ENCODE measurements at places on chromosomes 12 and 14. TPM values are rescaled to one million over a fixed set of nuclear protein-coding genes. Genes with fewer than 3 reads are reported as not detected.

Gene GLIPR1
- total RNA-seq: 71.9 TPM

Gene SCAF11
- total RNA-seq: 62.7 TPM

Gene IGF1
- total RNA-seq: not detected

Gene SMCO2
- not detected for total RNA-seq

Gene C12orf54
- total RNA-seq: not detected

- no peak for DNase-seq
These were observed 3.9 kb upstream of the VSIG10 start for GRCh38 chr12:118107694-118108093.

DNA sequence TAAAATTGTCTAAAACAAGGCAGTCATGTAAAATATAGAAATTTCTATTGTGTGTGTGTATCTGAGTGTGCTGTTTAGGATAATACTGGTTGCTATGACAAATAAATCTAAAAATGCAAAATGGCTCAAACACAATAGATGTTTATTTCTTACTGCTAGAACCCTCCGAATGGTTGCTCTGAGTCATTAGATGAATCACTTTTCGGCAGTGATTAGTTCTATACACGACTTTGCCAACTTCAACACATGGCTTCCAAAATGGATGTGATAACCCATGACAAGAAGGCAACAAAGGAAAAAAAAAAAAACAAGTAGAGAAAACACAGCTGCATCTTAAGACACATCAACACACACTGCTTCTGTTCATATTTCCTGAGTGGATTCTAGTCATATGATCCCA lies 729.2 kb downstream of the AACS start:
- DNase-seq: peak; percentile 5

DNA sequence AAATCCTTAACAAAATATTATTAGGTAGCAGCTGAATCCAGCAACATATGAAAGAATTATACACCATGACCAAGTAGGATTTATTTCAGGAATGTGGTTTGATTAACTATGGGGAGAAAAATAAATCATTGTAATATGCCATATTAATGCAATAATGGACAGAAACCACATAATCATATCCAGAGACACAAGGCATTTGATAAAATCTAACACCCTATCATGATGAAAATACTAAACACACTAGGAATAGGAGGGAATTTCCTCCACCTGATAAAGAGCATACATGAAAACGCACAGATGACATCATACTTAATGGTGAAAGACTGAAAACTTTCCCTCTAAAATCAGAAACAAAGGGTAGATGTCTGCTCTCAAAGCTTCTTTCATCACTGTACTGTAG lies 238.9 kb downstream of the PHLDA1 start:
- no peak for DNase-seq

DNA sequence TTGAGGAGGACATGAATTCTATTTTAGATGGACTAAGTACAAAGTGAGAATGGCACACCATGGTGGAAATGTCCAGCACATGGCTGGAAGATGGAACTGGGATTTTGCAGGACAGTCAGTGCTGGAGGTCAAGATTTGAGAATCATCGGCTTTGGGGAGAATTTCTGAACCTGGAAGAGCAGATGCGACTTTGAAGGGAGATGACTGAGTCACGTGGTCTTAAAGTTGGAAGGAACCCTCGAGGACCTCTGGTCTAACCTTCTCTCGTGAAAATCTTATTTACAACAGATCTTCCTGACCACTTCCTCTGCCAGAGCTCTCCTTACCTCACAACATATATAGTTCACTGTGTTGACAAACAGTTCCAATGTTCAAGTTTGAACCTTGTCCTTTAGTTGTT lies 415.4 kb downstream of the ATP23 start:
- no peak for DNase-seq

GRCh38 chr14:61553730-61554641 lies 141.3 kb upstream of the HIF1A start:
- DNase-seq: peak; percentile 94

- no peak for DNase-seq
These were observed 136.0 kb downstream of the TSPAN9 start for GRCh38 chr12:3213188-3213587.

DNA sequence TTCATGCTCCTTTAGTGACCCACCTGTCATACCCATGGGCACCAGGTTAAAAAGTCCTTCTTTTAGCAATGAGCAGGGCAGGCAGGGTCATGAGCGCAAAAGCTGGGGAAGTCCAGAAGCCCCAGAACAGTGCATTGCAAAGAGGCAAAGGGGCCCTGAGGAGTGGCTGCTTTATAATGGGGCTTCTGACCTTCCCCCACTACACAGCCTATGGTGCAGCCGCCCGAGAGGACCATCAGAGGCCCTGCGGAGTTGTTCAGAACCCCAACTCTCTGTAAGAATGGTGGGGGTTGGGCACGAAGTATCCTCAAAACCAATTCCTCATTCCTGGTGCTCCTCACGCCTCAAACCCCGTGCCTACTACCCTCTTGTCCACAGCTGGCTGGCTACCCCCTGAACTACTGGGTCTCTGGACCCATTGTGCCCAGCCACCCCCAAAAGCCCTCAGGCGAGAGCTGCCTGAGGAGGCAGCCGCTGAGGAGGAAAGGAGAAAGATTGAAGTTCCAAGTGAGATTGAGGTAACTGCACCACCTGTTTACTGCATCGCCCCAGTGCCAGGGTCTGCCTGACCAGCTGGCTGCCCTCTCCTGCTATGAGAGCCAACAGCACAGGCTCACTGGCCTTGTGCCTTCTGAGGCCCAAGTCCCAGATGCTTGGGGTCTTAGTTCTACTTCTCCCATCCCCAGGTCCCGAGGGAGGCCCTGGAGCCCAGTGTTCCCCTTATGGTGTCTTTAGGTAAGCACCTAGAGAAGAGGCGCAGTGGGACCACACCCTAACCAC lies 6.7 kb downstream of the REC8 start:
- DNase-seq: no peak

- DNase-seq: peak; percentile 85
These were observed 14.6 kb upstream of the PNMA1 start for GRCh38 chr14:73728717-73729330.

- DNase-seq: no peak
These were observed 43.1 kb downstream of the CACNA1C start for GRCh38 chr12:2095878-2096277.

DNA sequence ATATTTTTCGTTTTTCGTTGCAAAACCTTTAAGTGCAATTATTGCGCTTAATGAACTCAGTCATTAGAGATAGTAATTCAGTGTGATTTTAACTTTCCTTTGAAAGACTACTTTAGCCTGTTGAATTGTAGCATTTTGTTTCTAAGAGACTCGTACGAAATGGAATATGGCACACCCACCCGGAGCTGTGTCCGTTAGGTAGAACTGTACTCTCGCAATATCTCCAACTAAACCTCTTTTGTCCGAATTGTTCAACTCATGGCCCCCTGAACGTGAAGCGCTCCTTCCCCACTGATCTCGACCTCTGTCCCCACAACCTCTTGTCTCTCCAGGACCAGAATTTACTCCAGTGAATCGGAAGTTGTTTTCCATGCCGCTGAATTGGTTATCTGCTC lies 800 bp downstream of the PCNX4 start:
- peak; percentile 34 for DNase-seq

GRCh38 chr12:48280572-48280971 lies 70.1 kb downstream of the ZNF641 start:
- DNase-seq: no peak

DNA sequence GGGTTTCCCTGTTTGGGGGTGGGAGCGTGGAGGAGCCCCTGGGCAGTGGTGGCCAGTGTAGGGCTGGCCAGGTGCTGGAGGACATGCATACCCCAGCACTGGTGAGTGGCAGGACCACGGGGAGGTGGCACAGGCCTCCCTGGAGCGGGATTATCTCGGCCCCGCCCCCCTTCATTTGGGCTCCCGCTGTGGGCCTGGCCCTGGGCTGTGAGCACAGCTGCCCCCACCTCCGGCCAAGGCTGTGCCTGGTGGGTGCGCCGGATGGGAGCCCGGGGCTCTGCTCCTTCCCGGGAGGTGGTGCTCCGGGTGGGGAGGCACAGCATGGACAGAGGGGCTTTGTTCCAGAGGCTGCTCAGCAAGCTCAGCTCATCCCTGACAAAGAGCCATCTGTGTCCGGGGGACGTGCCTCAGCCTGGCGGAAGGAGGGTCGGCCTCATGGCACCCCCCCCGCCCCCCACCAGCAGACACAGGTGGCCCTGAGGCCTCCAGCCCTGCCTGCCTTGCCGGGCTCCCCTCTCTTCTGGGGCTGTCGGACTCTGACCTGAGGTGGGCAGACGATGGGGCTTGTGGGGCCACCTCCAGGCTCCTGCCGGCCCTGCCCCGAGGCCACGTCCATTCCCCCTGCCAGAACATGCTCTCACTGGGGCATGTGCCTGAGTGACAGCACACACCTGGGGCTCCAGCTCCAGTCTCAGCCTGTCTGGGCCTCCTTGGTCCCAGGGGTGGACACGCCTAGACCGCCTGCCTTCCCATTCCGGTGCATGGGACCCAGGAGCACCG lies 8.4 kb downstream of the TEDC1 start:
- peak; percentile 9 for DNase-seq

- no peak for DNase-seq
These were observed 15.0 kb downstream of the TCP11L2 start for GRCh38 chr12:106317406-106318082.

GRCh38 chr12:114847441-114848035 lies 163.6 kb upstream of the TBX3 start:
- no peak for DNase-seq

GRCh38 chr12:15721316-15722115 lies 67.7 kb downstream of the EPS8 start:
- DNase-seq: no peak

DNA sequence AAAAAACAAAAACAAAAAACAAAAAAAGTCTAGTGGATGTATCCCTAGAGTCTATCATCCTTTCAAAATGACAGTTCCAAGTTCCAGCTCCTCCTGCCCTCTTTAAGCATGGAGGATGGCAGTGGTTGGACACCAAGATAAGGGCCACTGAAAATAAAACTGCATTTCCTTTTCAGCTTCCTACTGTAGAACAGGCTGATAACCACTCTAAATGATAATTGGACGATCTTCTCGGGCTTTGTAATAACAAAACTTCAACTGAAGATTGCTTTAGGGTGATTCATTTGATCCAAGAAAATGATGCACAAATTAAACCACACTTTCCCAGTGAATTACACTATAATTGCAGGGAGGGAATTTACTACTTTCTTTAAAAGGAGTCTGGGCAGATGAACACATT lies 42.2 kb upstream of the CRACR2A start:
- no peak for DNase-seq

All from Daoy (cell line).